ENCODE measurements at places on chromosomes 5 and 9.

- no peak for DNase-seq
Observed at GRCh38 chr5:142046191-142046590, 33.4 kb upstream of the GNPDA1 start.

DNA sequence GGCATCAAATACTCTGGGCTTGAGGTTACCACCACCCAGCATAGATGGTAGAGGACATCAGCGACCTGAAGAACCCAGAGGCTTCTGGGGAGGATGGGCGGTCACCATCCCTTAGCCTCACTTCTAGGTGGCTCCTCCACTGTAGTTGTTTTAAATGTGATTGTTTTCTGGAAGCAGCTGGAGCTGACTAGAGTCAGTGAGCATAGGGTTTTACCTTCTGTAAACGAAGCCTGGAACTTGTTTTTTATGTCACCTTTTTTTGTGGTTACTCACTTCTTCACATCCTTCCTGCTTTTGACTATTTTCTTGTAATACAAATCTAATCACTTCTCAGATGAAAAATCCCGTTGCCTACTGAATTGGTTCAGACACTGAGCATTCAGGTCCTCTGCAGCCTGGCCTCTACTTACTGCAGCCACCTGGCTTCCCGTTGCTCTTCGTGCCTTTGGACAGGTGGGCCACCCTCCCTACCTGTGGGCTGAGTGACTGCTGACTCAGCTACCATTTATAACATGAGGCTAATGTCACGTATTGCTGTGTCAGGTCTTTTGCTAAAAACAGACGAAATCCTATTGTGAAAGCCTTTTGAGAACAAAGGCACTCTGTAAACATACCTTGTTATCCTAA, 167.8 kb downstream of the MAN2A1 start:
- no peak for DNase-seq

DNA sequence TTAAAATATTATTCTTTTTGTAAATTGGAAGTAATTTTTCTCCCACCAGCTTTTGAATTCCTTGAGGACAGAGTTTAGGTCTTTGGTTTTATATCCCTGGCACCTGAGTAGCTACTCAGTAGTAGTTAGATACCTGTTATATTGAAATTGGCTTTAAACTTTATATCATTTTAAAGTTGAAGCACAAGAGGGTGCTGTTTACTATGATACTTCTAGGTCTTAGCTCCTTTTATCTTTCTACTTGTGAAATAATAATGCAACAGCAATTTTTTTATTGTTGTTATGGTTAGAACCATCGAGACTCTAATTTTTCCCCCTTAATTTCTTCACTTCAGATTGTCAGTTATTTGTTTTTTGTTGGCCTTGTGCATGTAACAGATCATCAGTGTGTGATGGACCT, 46.3 kb downstream of the AP3S1 start:
- no peak for DNase-seq

- no peak for DNase-seq
Observed at GRCh38 chr5:64285188-64286130, 119.8 kb downstream of the RNF180 start.

DNA sequence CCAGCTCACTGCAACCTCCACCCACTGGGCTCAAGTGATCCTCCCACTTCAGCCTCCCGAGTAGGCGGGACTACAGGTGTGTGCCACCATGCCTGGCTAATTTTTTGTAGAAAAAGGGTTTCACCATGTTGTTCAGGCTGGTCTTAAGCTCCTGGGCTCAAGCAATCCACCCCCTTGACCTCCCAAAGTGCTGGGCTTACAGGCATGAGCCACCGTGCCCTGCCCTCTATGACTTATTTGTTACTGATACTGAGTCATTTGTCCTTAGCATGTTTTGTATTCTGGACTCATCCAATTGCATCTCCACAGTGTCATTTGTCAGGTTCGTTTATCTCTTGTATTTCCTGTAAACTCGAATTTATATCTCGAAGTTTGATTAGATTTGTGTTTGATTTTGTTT, 2.7 kb upstream of the ITK start:
- no peak for DNase-seq

- no peak for DNase-seq
Observed at GRCh38 chr5:126300293-126300692, 122.9 kb upstream of the GRAMD2B start.

Measured in liver (tissue), 10 donors.